KG1 (cell line): ENCODE measurements at places on chromosomes 5 and 9.

- no peak for DNase-seq
Measured at GRCh38 chr5:387491-388265, 55.3 kb upstream of the EXOC3 start.

- no peak for DNase-seq
Measured at GRCh38 chr9:24351258-24351657, 194.4 kb downstream of the IZUMO3 start.

DNA sequence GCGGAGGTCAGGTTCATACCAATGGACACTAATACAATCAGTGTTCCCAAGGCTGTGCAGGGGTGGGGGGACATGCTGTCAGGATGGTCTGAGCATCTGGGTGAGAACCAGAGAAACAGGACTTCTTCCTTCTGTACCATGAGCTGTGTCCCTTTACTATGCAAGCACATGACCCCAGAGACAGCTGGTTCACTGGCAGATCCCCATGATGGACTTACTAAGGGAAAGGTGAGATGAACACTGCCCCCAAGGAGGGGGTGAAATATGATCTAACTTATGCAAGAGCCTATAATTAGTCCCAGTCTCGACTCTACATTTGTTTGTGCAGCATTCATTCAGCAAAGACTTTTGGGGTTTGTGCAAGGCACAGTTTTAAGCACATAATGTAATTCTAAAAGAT lies 91.4 kb downstream of the LIFR start:
- DNase-seq = no peak

- DNase-seq = no peak
Measured at GRCh38 chr5:41893074-41893851, 10.9 kb upstream of the RIMOC1 start.

- no peak for DNase-seq
Measured at GRCh38 chr5:132776131-132776937, 705 bp downstream of the SEPTIN8 start.

DNA sequence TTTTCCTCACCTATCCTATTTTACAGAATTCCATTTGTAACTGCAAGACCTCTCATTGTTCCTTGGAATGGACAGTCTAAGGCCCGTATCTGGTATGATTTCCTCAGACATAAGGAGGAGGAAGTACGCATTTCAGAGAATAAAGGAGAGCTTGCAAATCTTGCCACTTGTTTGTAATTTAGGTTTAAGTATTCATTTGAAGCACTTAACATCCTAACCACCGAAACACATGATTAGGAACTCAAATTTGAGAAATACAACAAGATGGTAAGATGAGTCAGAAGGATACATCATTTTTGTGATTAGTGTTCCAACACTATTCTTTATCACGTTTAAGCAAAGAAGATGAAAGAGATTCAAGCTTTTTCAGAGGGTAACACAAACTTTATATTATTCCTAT lies 3.9 kb upstream of the ZCCHC9 start:
- no peak for DNase-seq
